ENCODE measurements at places on chromosomes 5 and 9. TPM values are rescaled to one million over a fixed set of nuclear protein-coding genes. Genes with fewer than 3 reads are reported as not detected.

Gene ANXA2R
- total RNA-seq = 0.20 TPM

Gene TAF1L
- not detected for total RNA-seq

Gene TMEM174
- total RNA-seq = not detected

Gene KIF4B
- total RNA-seq = 0.07 TPM

Gene ASS1
- total RNA-seq = 122 TPM

Gene SLC45A2
- not detected for total RNA-seq

Gene ACOT12
- not detected for total RNA-seq

Gene EGFLAM
- 0.33 TPM for total RNA-seq

Gene SPARC
- 323 TPM for total RNA-seq

- H3K27me3 ChIP-seq = no peaks in the 10 kb centered on the region
- no peak overlapping the region for H3K27ac ChIP-seq
- H3K4me1 ChIP-seq = peaks cover 5% of the 10 kb centered on the region
- peaks cover 23% of the 10 kb centered on the region for H3K36me3 ChIP-seq
- H3K4me3 ChIP-seq = no peak overlapping the region
Observed at GRCh38 chr9:38171926-38172325, 102.9 kb upstream of the SHB start.

GRCh38 chr5:173187054-173187743 lies 42.9 kb downstream of the BNIP1 start:
- H3K27ac ChIP-seq = no peak overlapping the region
- DNase-seq = peak; percentile 64
- H3K4me1 ChIP-seq = no peaks in the 10 kb centered on the region
- H3K4me3 ChIP-seq = no peak overlapping the region
- no peaks in the 10 kb centered on the region for H3K36me3 ChIP-seq

GRCh38 chr5:143449772-143450171 lies 46.3 kb upstream of the NR3C1 start:
- H3K4me3 ChIP-seq = no peak overlapping the region
- H3K36me3 ChIP-seq = no peaks in the 10 kb centered on the region
- DNase-seq = no peak

GRCh38 chr5:29469581-29469980 lies 1723.9 kb upstream of the CDH6 start:
- no peaks in the 10 kb centered on the region for H3K4me1 ChIP-seq
- DNase-seq = no peak
- no peak overlapping the region for H3K4me3 ChIP-seq

- no peaks in the 10 kb centered on the region for H3K36me3 ChIP-seq
- H3K27me3 ChIP-seq = no peaks in the 10 kb centered on the region
- no peak for DNase-seq
- H3K4me3 ChIP-seq = no peak overlapping the region
- H3K27ac ChIP-seq = no peak overlapping the region
Observed at GRCh38 chr9:78903581-78903980, 606.7 kb downstream of the PSAT1 start.

DNA sequence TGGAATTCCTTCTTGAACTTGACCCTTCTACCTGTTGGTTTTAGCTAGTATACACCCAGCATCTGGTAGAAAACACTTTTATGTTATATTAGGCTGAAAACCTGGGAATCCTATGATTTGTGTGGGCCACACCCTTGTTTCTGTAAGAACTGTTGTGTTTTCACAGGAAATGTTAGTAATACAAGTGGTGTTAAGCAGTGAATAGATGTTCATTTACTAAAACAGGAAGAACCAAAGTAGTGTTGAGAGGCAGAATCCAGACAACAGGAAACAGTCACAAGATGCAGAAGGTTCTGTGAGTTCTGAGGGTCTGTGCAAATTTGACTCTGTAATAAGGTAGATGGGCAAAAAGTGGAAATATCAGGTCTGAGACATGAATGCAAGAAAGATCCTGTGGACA lies 73.0 kb upstream of the RAI14 start:
- no peak overlapping the region for H3K27ac ChIP-seq
- no peaks in the 10 kb centered on the region for H3K27me3 ChIP-seq
- no peaks in the 10 kb centered on the region for H3K36me3 ChIP-seq
- no peaks in the 10 kb centered on the region for H3K4me1 ChIP-seq

GRCh38 chr9:129708793-129709192 lies 43.3 kb downstream of the PRRX2 start:
- H3K27me3 ChIP-seq = no peaks in the 10 kb centered on the region
- no peaks in the 10 kb centered on the region for H3K4me1 ChIP-seq
- H3K4me3 ChIP-seq = no peak overlapping the region

DNA sequence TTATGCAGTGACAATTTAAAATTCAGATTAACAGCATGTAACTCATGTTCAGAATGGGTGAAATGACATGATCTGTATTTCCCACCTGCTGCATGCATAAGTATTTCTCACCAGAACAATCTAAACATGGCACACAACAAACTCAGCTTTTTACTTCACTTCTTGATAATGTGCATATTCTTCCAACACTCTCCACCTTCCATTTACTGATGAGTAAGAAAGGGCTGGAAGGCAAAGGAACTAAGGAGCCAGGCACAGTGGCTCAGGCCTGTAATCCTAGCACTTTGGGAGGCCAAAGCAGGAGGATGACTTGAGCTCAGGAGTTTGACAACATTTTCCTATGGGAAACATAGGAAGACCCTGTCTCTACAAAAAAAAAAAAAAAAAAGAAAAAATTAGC lies 35.8 kb upstream of the SAP30L start:
- H3K27ac ChIP-seq = no peak overlapping the region
- no peaks in the 10 kb centered on the region for H3K4me1 ChIP-seq
- no peak overlapping the region for H3K4me3 ChIP-seq
- no peaks in the 10 kb centered on the region for H3K36me3 ChIP-seq
- DNase-seq = no peak

GRCh38 chr9:104774132-104774531 lies 10.2 kb downstream of the NIPSNAP3B start:
- H3K4me3 ChIP-seq = no peak overlapping the region
- no peaks in the 10 kb centered on the region for H3K27me3 ChIP-seq
- H3K36me3 ChIP-seq = no peaks in the 10 kb centered on the region
- DNase-seq = no peak
- no peaks in the 10 kb centered on the region for H3K4me1 ChIP-seq

DNA sequence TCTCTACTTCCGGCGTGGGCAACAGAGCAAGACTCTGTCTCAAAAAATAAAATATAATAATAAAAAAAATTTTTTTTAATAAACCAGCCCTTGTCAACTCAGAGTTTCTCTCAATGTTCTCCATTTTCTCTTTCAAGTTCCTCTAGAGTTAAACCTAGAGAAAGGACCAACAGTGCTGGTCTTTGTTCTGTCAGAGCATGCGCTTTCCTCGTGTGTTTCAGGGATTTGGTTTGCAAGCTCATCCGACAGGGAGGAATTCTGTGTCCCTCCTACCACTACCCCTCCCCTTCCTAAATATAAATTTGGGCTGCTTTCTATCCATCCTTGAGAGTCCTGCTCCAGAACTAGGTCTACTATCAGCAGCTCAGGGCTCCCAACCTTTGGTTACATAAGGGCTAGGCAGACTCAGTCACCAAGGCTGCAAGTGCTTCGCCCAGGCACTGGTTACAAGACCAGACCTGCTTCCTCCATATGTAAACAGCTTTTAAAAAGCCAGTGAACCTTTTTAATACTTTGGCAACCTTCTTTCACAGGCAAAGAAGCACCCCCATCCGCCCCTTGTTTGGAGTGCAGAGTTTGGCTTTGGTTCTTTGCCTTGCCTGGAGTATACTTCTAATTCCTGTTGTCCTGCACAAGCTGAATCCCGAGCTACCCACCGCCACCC lies 13.5 kb downstream of the SETX start:
- DNase-seq = no peak
- H3K36me3 ChIP-seq = peaks cover 92% of the 10 kb centered on the region
- H3K27me3 ChIP-seq = no peaks in the 10 kb centered on the region
- H3K27ac ChIP-seq = no peak overlapping the region
- H3K4me3 ChIP-seq = no peak overlapping the region

All from H9 (cell line).